ENCODE measurements at places on chromosomes 16 and 17.

- no peak for DNase-seq
Measured at GRCh38 chr17:70298929-70299531, 129.7 kb downstream of the KCNJ2 start.

- no peak for DNase-seq
Measured at GRCh38 chr17:65811043-65811442, 249.6 kb upstream of the AXIN2 start.

- DNase-seq, result no peak
Measured at GRCh38 chr17:28313841-28314240, 5.2 kb upstream of the TMEM97 start.

DNA sequence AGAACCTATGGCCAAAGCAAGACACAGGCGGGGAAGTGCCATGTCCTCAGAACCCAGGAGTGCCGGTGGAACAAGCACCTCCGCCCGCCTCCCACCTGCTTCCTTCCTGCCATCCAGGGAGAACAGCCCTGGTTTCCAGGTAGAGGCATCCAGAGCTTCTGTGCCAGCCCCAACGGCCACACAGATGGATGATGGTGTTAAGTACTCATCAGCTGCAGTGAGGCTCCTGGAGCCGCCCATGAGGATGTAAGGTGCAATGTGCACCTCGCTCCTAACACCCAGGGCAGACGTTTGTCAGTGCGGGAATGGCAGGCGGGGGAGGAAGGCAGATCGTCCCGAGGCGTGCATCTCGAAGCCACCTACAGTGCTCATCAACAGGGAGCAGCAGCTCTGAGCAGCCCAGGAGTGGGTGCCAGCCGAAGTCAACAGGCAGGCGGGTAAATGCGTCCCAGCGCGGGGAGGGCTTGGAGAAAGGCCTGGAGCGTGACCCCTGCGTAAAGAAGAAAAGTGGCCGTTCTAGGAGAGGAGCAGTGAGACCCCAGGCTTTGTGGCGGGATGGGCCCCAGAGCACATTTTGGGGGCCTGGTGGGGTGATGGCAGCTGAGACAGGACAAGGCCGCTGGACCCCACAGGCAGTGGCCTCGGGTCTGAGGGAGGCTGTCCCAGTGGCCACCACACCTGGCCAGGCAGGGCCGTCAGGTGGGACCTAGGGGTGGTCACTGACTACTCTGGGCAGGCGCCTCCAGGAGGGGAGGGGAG lies 46.1 kb upstream of the ACSF3 start:
- DNase-seq, result no peak

DNA sequence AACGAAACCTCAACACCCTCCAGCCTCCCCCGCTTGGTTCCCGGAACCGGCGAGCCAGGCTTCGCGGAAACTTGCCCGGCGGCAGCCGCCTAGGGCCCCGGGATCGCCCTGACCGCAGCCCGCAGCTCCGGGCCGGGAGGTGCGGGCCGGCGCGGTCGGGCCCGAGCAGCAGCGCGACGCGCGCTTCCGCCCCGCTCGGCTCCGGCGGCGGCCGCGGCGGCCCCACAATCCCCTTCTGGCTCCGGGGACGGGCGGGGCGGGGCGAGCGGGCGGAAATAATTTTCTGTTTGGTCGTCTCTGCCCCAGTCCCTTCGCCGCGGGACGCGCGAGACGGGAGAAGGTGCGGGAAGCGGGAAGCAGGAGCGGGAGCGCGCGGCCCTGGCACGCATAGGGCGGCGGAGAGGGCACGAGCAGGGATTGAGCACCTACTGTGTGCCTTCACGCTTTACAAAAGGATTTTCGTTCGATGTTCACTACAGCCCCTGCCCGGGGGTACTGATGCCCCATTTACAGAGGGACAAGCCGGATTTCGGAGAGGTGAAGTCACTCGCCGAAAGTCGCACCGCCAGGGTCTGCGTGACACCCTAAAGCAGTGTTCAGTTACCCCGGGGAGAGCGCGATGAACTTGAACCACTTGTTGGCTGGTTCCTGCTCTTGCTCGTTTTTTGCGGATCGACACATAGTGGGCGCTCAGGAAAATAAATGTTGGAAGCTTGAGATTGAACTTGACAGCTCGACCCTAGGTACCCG lies 2.7 kb upstream of the MLLT6 start:
- peak; percentile 70 for DNase-seq

GRCh38 chr16:63361032-63361624 lies 1324.9 kb upstream of the CDH8 start:
- no peak for DNase-seq

GRCh38 chr17:50618941-50619340 lies 15.7 kb upstream of the ABCC3 start:
- DNase-seq, result no peak

DNA sequence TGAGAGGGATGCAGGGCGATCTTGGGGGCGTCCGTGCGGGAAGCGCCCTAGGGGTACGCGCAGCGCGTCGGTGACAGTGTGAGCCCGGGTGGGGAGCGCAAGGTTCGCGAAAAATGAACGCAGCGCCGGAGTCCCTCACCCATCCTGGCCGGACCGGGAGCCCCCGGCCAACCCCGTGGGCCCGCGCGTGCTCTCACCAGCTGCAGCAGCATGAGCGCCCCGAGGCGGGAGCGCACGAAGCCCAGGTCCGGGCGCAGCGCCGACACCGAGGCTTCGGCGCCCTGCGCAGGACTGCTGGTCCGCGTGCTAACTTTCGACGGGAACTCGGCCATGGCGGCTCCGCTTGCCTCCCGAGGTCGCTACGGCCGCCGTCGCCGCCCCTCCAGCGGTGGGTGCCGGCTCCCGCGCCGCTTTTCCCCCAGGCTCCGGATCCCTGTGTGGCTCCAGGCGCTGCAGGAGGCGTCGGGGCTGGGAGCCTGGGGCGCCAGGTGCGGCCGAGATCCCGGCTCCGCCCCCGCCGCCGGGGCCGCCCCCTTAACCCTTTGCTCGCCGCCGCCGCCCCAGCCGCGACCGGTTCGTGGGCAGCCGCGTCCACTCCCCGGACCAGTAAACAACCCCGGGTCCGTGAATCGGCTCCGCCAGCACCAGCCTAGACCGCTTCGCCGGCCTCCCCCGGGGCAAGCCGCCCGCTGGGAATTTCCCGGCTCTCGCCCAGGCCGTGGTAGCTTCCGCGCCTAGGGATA lies at the start of gene PLLP:
Gene PLLP (minus strand): TSS at position 464 of the 743 bp plus-strand sequence. CDS start 132 bp downstream, at position 332.
- DNase-seq, result no peak

DNA sequence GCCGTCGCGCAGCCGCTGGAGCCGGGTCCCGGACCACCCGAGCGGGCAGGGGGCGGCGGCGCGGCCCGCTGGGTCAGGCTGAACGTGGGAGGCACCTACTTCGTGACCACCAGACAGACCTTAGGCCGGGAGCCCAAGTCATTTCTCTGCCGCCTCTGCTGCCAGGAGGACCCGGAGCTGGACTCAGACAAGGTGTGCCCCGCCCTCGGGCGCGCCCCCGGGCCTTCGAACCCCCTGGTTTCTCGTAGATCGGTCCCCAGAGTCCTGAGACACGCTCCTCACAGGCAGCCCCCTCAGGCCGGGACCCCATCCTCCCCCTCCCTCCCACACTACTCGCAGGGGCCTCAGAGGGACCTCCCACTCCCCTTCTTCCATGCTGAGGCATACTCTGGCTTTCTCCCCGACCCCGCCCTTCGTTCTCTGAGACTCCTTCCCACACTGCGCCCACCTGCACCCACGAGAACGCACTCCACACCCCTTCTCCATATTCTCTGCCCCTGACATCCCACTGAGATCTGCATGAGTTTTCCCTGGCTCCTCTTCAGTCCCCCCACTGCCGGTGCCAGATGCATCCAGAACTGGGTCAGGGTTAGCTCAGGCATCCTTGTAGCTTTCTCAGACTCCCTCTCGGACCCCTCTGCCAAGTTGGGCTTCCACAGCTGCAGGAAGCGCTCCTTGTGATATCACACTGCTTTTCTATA lies 523 bp downstream of the KCTD2 start:
- no peak for DNase-seq

GRCh38 chr16:79835194-79835593 lies 234.7 kb upstream of the MAF start:
- DNase-seq, result no peak

GRCh38 chr17:4643676-4644075 lies 2.2 kb upstream of the ALOX15 start:
- no peak for DNase-seq

DNA sequence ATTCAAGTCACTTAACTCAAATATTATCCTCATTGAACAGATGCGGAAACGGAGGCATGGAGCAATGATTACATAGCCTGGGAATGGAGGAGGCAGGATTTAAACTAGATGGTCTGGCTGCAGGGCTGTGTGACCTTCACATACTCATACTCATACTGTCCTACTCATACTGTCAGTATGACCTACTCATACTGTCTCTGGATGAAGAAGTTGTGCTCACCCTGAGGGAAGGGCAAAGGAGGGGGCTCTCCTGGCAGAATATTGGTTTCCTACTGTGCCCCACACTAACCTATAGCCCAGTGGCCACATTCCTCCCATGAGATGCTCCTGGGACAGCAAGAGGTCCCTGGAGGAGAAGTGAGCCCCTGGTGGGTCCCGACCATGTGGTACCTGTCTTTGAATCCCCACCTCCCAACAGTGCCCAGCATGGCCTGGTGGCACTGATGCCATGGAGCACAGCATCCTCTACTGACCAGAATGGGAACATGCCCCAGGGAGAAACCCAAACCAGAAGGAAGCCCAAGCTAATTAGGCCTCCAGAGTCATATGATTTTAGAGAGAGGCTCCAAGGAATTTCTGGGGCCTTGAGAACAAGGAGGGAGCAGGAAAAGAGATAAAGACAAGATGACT lies 197.3 kb upstream of the SDK2 start:
- no peak for DNase-seq

DNA sequence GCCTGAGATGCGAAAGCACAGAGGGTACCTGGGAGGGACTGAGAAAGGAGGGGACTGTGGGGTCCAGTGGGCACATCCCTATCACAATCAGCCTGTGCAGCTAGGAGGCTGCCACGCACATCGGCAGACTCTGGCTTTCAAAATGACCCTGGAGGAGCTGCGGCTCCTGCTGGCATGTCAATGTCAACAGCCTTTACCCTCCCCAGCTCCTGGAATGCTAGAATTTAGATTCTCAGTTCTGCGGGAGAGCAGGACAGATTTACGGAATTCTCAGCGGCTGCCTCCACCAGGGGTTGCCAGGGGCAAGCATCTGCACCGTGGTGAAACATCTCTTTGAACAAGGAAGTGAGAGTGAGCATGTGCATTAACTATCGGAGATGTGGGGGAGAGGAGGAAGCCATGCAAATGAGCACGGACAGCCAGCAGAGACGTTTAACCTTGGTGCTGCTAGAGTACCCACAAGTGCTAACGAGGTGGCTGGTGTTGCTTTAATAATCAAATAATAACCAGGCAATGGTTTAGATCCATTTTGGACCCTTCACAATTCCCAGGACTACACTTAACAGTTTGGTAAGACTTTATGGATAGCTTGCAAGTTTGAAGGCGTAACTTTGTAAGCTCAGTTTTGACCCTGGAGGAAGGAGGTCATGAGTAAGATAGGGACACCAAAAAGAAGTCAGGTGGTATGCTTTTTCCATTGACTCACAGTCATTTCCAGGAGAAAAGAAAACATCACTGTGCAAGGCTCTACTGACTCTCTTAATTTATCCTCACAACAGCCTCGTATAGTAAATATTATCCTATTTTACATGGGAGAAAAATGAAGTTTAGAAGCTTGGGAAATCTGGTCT lies 54.1 kb downstream of the XYLT1 start:
- peak; percentile 41 for DNase-seq

- no peak for DNase-seq
Measured at GRCh38 chr17:41692722-41693521, 4.2 kb downstream of the EIF1 start.

DNA sequence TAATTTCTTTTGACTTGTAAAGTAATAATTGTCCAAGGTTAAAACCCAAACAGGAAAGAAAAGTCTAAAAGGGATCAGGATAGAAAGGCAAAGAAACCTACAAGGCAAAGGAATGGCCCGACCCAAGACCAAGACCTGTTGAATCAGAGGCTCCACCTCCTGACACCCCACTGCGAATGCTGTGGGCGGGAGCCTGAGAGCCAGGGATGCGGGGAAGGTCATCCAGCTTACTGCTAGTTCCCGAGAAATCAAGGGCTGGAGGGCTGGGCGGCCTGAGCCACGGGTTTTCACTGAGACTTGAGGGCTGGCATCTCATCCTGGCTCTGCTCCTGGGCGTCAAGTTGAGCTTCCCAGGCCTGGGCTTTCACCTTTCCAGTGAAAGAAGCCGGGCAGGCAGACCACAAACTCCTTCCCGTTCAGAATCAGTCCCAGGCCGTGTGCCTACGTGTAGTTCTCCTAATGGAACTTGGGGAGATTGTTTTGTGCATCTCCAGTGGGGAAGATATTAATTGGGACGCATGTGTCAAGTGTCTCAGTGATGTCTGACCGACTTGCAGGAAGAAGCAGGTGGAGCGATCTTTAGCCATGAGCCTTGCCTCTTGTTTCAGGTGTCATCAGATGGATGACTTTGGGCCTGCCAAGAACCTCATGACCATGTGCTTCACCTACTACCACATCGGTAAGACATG lies 36.9 kb downstream of the CIBAR2 start:
- no peak for DNase-seq

DNA sequence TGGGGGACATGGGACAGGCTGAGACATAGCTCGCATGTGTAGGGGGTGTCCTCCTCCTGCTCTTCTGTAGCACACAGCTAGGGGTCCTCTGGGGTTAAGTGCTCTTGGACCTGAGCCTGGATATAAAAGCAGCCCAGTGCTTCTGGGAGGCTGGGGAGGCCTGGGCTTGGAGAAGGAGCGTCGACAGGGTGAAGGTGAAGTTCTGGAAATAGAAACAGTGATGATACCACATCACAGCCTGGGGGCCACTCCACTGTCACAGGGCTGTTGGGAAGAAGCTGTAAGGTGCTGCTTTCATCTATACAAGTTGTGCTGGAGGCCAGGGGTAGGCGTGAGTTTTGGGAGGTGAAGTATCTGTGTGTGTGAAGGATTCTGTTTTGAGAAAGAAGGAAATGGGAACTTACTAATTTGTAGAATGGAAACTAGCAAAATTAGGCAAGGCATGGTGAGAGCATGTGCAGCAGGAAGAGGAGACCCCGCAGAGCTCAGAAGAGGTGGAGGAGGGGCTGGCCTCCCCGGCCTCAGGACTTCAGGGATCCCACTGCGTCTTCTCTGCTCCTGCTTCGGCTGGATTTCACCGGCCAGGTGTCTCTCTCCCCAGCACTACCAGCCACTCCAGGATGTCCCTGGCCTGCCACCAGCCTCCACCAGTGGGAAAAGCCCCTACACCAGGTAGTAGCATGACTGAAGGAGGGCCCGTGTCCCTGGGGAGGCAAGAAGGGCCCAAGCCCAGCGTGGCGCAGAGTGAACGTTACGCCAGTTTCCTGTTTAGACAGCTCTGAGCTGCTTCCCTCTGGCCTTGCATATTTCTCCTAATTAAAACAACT lies 19.4 kb downstream of the PLCG2 start:
- DNase-seq, result no peak

GRCh38 chr17:4881761-4882555 lies 17.4 kb upstream of the C17orf107 start:
- DNase-seq, result peak; percentile 56

Measured in T-helper 2 cell (primary cell).